ENCODE measurements at places on chromosomes 5 and 9.

- no peak for DNase-seq
These were observed 28.4 kb downstream of the MTX3 start for GRCh38 chr5:79962575-79963222.

GRCh38 chr9:32783168-32783891 is at the start of gene TMEM215:
TMEM215 (plus strand) TSS chr9:32783540; CDS start chr9:32784184, 644 bp downstream.
- peak; percentile 33 for DNase-seq

DNA sequence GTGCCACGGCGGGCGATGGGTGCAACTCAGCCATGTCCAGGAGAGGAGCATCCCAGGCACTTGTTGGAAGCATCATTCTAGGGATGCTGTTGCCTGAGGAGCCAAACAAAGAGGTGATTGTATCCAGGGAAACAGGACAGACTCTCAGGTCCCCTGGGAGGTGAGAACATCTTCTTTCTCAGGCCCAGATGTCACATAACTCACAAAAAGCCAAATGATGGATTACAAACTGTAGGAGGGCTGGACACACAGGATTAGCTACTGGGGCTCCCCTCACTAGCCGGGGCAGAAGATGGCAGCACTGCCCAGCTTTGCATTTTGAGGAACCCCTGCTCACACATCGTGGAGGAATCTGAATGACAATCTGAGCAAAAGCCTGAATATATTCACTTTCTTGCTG is 64.7 kb upstream of the NFIL3 start:
- DNase-seq, result no peak

DNA sequence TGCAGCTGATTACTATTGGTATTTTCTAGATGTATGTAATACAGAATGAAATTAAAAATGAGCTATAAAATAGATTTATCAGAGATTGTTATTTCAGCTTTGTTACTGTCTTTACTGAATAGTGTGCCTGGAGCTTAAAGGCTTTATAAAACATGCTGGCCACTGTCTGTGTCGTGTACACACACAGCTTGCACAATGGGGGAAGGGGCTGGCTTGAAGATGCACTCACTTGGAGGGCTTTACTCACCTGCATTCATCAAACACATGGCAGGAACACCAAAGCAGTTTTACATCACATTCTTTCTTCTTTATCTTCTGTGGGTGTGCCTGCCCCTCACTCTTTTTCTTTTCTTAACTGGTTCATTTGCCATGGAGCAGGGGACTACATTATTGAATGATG is 60.9 kb downstream of the TLE4 start:
- no peak for DNase-seq

DNA sequence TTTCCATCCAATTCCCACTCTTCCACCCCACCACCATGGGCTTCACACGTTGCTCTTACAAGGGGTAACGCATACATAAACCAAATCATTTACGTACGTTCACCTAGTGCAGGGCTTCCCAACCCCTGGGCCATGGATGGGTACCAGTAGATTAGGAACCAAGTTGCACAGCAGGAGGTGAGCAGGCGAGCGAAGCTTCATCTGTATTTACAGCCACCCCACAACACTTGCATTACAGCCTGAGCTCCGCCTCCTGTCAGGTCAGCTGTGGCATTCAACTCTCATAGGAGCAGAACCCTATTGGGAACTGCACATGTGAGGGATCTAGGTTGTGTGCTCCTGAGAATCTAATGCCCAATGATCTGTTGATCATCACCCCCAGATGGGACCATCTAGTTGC is 82.3 kb downstream of the CEMIP2 start:
- no peak for DNase-seq

GRCh38 chr9:3857091-3857490 is 331.3 kb upstream of the RFX3 start:
- no peak for DNase-seq

- DNase-seq, result no peak
These were observed 18.7 kb upstream of the C5orf34 start for GRCh38 chr5:43533646-43534045.

DNA sequence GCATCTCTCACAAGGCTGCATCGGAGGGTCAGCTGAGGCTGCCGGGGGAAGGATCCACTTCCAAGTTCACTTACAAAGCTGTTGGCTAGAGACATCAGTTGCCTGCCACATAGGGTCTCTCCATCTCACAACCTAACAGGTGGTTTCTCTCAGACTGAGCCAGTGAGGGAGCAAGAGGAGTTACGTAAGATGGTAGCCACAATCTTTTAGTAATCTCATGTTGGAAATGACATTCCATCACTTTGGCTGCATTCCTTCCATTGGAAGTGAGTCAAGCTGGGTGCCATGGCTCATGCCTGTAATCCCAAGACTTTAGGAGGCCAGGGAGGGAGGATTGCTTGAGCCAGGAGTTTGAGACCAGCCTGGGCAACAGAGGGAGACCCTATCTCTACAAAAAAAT is 7.4 kb upstream of the GRK6 start:
- DNase-seq, result no peak

- no peak for DNase-seq
These were observed 2163.5 kb upstream of the WWC1 start for GRCh38 chr5:166127766-166128570.

GRCh38 chr9:131728961-131729360 is 10.9 kb downstream of the RAPGEF1 start:
- no peak for DNase-seq

DNA sequence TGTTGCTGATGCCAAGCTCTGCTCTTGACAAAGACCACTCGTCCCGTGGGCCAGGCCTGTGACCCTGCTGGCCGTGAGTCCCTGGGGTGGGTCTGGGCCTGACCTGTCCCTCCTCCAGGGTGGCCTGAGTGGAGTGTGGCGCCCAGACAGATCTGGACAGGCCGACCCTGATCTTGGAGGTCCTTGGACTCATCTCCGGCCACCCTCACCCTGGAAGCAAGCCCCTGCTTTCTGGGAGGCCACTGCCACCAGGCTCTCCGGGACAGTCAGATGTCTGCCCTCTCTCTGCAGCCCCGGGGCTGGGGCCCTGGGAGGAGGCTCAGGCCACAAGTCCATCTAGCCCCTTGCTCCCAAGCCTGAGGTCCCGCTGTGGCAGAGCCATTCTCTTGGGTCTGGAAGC is 31.2 kb upstream of the TMEM250 start:
- DNase-seq, result no peak

DNA sequence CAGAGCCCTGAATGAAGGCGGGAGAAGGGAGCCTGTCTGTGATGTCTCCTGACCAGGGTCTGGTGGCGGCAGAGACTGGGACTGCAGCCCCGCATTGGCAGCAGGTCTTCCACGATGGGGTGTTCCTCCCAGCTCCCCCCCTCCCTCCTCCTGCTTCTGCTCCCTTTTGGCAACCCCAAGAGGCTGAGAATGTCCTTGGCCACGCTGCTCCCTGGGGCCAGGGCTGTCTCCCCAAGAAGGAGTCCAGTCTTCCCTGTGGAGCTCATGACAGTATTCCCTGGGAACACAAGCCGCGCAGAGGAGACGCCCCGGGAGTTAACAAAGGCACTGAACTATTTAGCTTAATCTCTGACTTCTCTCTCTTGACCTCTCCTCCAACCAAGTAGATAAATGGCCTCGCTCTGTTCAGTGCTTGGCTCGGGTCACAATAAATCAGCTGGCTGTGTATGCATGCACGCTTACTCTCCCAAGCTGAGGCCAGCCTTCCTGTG is 84.0 kb upstream of the NEURL1B start:
- no peak for DNase-seq

DNA sequence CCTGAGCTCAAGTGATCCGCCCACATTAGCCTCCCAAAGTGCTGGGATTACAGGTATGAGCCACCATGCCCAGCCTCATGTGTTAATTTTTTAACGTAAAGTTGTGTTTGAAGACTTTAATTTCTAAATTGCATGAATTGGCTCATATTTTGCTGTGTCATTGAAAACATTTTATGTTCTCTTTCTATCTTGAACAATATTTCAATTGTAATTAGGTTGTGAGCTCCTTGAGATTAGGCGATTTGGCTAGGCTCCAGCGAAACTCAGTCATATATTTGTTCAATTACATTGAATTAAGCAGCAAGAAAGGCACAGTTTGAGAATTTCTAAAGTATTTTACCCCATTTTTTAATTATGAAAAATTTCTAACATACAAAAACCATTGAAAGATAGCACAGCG is 34.0 kb downstream of the GAPVD1 start:
- no peak for DNase-seq

DNA sequence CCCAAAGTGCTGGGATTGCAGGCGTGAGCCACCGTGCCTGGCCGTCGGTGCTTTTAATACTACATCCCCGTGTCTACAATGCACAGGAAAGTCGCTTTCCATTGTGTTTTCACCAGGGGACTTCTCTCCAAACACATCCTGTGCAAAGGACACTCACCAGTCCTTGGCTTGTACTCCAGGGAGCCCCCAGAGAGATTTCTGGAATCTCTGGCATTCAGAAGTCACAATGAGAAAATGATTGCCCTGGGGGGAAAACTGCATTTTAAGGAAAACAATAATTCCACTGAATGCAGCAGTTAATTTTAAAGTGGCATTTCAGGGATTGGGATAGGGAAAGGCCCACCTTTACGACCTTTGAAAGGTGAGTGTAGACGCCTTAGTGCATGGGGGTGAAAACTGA is 112.0 kb downstream of the ADAMTS16 start:
- DNase-seq, result no peak

GRCh38 chr9:133348718-133349573 is 928 bp downstream of the RPL7A start:
- DNase-seq, result no peak

DNA sequence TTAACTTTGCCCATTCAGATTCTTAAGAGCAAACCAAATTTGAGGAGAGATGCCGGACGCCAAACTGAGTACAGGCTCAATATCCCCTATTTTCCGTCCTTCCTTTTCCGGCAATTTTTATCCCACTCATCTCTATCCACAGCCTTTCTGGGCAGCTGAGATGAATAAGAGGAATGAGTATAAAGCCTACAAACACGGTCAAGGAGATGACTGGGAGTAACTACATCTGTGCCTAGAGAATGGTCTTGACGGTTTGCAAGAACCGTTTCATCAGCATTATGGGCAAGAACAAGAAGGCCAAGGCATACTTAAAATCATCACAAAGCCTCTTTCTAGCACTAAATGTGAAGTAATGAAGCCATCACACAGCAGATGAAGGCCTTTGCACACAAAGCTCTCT is 227.3 kb downstream of the DCP2 start:
- no peak for DNase-seq

DNA sequence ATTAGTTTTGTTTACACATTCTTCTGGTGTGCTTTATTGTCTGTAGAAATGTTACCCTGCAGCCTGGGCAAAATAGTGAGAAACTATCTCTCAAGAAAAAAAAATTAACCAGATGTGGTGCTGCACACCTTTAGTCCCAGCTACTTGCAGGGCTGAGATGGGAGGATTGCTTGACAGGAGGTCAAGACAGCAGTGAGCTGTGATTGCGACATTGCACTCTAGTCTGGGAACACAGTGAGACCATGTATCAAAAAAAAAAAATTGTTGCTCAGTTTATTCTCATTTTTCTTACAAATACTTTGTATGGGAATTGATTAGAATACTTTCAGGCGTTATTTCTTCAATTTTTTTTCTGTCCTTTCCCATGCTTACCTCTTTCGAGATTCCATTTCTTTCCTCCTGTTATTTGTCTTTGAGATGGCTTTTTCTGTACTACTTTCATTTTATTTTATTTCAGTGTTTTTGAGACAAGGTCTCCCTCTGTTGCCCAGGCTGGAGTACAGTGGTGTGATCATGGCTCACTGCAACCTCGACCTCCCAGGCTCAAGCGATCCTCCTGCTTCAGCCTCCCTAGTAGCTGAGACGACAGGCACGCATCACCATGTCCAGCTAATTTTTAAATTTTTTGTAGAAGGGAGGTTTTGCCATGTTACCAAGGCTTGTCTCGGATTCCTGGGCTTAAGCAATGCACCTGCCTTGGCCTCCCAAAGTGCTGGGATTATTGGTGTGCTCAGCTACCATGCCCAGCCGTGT is 24.9 kb downstream of the TENT2 start:
- no peak for DNase-seq

All from D721Med (cell line).